Activated CD8-positive, alpha-beta memory T cell treated with anti-CD3 and anti-CD28 coated beads, Interleukin-2, amount 50 U/mL, for 4 hours (primary cell): ENCODE measurements at places on chromosomes 12 and 14.

DNA sequence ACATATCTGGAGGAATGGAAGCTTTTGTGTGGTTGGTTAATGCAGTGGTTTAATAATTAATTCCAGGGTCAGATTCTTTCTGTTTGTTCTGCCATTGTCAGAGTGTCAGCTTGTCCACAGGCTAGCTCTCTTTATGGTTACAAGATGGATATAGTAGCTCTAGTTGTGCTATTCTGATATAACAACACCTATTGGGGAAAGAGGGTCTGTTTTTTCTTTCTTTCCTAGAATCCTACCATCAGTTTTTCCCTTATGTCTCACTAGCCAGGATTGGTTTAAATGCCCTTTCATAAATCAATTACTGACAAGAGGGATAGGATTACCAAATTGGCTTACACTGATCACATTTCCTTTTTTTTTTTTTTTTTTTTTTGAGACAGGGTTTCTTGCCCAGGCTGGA is 27.8 kb downstream of the CNOT2 start:
- DNase-seq: no peak

GRCh38 chr14:55599250-55599879 is 19.4 kb downstream of the KTN1 start:
- DNase-seq: no peak

- DNase-seq: no peak
Observed at GRCh38 chr14:104135121-104135903, 3.1 kb upstream of the KIF26A start.

GRCh38 chr14:60684203-60684602 is 34.9 kb upstream of the SIX1 start:
- DNase-seq: no peak
